M059J (cell line): ENCODE measurements at places on chromosomes 4 and X. TPM values are rescaled to one million over a fixed set of nuclear protein-coding genes. Genes with fewer than 3 reads are reported as not detected.

- DNase-seq, result peak; percentile 43
Measured at GRCh38 chr4:139629436-139630125, 36.0 kb upstream of the MGST2 start.

DNA sequence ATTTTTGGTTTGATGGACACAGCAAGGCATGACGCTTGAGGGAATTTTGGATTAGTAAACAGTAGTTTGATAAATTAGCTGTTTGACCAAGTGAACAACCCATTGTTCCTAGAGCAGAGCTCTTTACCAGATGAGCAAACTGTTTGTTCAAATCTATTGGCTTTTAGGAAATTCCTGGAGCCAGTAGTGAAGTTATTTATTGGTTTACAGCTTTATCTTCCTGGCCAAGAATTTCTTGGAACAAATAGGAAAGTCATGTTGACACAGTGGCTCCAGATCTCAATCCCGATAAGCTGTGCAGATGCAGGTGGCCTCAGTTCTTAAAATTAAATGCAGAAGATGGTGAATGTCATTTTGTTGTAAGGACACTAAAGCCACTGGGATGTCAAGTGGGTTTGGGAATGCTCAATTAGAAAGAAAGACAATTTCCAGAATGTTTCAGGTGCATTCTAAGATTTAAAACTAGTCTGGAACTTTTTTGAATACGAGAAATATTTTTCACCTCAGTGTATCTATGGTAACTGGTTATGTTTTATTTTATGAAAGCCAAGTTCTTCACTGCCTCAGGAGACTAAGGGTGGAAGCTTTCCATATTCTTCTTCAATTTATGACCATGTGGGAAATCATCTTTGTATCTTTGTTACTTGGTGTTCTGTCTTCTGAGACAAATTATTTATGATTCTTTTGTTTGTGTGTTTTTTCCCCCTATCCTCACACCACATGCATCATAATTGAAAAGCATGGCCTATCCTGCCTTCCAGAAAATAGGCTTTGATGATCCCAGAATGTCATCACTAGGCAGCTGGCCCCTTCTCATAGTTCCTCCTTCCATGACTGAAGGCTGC is 554.5 kb downstream of the STIM2 start:
- no peak for DNase-seq

- DNase-seq, result peak; percentile 7
Measured at GRCh38 chrX:37824491-37825214, 22.7 kb downstream of the DYNLT3 start.

CLDN22 gene
- total RNA-seq, result 0.05 TPM in 1 of 2 replicates, not detected in the other

WDR17 gene
- 0.86 and 1.1 TPM in 2 replicates for total RNA-seq

AVPR2 gene
- total RNA-seq, result 1.9 and 2.7 TPM in 2 replicates

CXCL11 gene
- total RNA-seq, result 0.37 and 0.74 TPM in 2 replicates

AR gene
- total RNA-seq, result 2.7 and 4.2 TPM in 2 replicates
